ENCODE measurements at places on chromosomes 5 and 9.

GRCh38 chr9:79670269-79670961 lies 98.7 kb downstream of the TLE4 start:
- no peak for DNase-seq

- DNase-seq: no peak
Measured at GRCh38 chr9:102867488-102867887, 127.6 kb upstream of the CYLC2 start.

- DNase-seq: no peak
Measured at GRCh38 chr9:104247899-104248460, 153.9 kb downstream of the SMC2 start.

- DNase-seq: no peak
Measured at GRCh38 chr9:91155746-91156376, 205.9 kb downstream of the AUH start.

- DNase-seq: no peak
Measured at GRCh38 chr9:95552814-95553546, 36.2 kb upstream of the PTCH1 start.

- no peak for DNase-seq
Measured at GRCh38 chr9:137680444-137681358, 61.9 kb downstream of the EHMT1 start.

- DNase-seq: no peak
Measured at GRCh38 chr9:87464110-87464991, 33.3 kb upstream of the DAPK1 start.
